ENCODE measurements at places on chromosomes 7 and 10. TPM values are rescaled to one million over a fixed set of nuclear protein-coding genes. Genes with fewer than 3 reads are reported as not detected.

AOAH gene
- not detected for total RNA-seq

TAS2R5 gene
- 0.51 TPM for total RNA-seq

SOSTDC1 gene
- not detected for total RNA-seq

CFAP46 gene
- total RNA-seq = 1.5 TPM

HOXA10 gene
- total RNA-seq = 7.1 TPM

CDHR1 gene
- total RNA-seq = 0.07 TPM

KLF14 gene
- total RNA-seq = not detected

SYNPO2L gene
- total RNA-seq = not detected

SEM1 gene
- 339 TPM for total RNA-seq

CDHR3 gene
- total RNA-seq = 4.7 TPM

FAM25A gene
- total RNA-seq = not detected

SPDYE9 gene
- total RNA-seq = not detected

SPDYE16 gene
- not detected for total RNA-seq

CCDC7 gene
- 1.0 TPM for total RNA-seq

SLC18A2 gene
- 0.03 TPM for total RNA-seq

LARP4B gene
- 36.8 TPM for total RNA-seq

ABCC2 gene
- 138 TPM for total RNA-seq

KEL gene
- total RNA-seq = not detected

SPDYE5 gene
- not detected for total RNA-seq

BICC1 gene
- 17.7 TPM for total RNA-seq

PIK3AP1 gene
- 1.0 TPM for total RNA-seq

MMP21 gene
- total RNA-seq = not detected

NME8 gene
- total RNA-seq = not detected

FXYD4 gene
- total RNA-seq = not detected

PALD1 gene
- total RNA-seq = 6.8 TPM

MYH16 gene
- total RNA-seq = 0.32 TPM

VWA2 gene
- total RNA-seq = not detected

SUFU gene
- total RNA-seq = 7.7 TPM

CALHM3 gene
- 0.20 TPM for total RNA-seq

SLC39A12 gene
- total RNA-seq = not detected

RBM17 gene
- total RNA-seq = 113 TPM

GPR15LG gene
- total RNA-seq = not detected

KIF11 gene
- total RNA-seq = 36.7 TPM

SFTPD gene
- 0.26 TPM for total RNA-seq

PDIA4 gene
- total RNA-seq = 183 TPM

ASB10 gene
- not detected for total RNA-seq

ELOVL3 gene
- total RNA-seq = 0.28 TPM

COL13A1 gene
- total RNA-seq = 0.36 TPM

CPXM2 gene
- total RNA-seq = not detected

LLCFC1 gene
- not detected for total RNA-seq

Measured in A549 treated with GW870086 at 1 μM for 4 hours (cell line).